Spleen (tissue), 13 donors: ENCODE measurements at places on chromosomes 16 and 17. TPM values are rescaled to one million over a fixed set of nuclear protein-coding genes. Genes with fewer than 3 reads are reported as not detected.

GRCh38 chr17:43578699-43579565, 32.8 kb upstream of the ETV4 start:
- peak; percentile 81 for DNase-seq

- peak; percentile 93 for DNase-seq
Measured at GRCh38 chr16:87636050-87636684, 33.9 kb downstream of the JPH3 start.

The PLEKHH3 gene
- 13.1 TPM for polyA plus RNA-seq

GRCh38 chr17:49935526-49936210, 33.3 kb upstream of the DLX4 start:
- DNase-seq = no peak

- DNase-seq = no peak
Measured at GRCh38 chr16:69348222-69348621, 3.4 kb downstream of the TMED6 start.

The DPEP3 gene
- polyA plus RNA-seq = 0.26 TPM

DNA sequence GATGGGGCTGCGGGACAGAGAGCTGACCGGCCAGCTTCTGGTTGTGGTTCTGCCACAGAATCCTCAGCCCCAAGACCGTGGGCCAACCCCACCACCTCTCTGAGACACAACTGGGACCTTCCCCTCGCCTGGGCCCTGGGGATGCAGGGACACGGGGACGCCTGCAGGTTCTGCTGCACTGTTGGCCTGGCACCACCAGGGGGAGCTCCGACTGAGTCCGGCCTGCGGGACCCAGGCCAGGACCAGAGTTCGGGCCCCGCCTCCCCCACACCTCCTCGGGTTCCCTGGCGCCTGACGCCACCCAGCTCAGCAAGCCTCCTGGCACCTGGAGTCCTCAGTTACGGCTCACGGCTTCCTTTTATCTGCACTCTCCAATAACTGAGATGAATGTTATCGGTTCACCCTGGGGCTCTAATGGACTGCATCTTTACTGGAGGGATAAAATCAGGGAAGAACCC, 27.3 kb downstream of the TBC1D16 start:
- DNase-seq = peak; percentile 93

The GAS2L2 gene
- polyA plus RNA-seq = 0.02 TPM

DNA sequence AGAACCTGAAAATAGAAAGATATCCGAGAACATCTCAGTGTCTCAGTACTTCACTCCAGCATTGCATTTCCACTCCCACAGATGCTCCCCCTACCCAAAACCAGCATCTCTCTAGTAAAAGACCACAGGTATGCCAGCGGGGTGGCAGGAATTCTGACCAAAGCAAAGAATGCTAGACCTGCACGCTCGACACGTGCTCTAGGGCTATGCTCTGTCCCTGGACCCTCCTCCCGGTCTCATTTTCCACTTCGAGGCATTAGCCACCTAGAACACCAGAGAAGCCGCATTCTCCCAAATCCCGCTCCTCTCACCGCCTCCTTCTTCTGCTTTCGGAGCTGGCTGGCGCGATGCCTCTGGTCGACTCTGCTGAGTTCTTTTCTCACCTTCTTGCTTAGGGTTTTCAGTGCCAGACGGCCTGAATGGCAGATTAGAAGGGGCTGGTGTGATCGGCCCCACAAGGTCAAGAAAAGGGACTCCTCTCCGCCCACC, 487 bp downstream of the TSR1 start:
- peak; percentile 72 for DNase-seq

GRCh38 chr17:67198131-67198530, 46.9 kb downstream of the HELZ start:
- DNase-seq = no peak

The NPIPB9 gene
- polyA plus RNA-seq = 0.78 TPM

The GNGT2 gene
- 34.1 TPM for polyA plus RNA-seq

The WNT9B gene
- polyA plus RNA-seq = 0.29 TPM

DNA sequence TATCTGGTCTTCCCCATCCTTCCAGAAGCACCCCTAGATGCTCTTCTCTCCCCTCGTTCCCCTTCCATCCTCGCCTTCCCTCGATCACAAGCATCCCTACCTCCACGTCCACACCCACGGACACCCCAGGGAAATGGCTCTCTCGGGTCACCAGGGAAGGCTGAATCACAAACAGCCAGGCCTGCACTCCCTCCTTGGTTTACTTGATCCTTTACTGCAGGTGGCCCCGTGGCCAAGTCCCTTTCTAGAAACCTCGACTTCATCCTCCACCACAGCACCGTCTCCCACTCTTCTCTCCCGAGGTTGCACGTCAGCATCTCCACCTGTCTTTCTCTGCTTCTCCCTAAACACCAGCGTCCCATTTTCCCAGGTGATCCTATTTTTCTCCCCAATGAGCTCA, 6.5 kb upstream of the RBFOX3 start:
- peak; percentile 33 for DNase-seq

The SKAP1 gene
- polyA plus RNA-seq = 20.5 TPM

The TMC5 gene
- 0.10 TPM for polyA plus RNA-seq

The TBC1D3H gene
- 4.5 TPM for polyA plus RNA-seq

GRCh38 chr17:962670-963069, 16.9 kb downstream of the NXN start:
- no peak for DNase-seq

- no peak for DNase-seq
Measured at GRCh38 chr16:10597187-10597601, 16.8 kb upstream of the EMP2 start.

DNA sequence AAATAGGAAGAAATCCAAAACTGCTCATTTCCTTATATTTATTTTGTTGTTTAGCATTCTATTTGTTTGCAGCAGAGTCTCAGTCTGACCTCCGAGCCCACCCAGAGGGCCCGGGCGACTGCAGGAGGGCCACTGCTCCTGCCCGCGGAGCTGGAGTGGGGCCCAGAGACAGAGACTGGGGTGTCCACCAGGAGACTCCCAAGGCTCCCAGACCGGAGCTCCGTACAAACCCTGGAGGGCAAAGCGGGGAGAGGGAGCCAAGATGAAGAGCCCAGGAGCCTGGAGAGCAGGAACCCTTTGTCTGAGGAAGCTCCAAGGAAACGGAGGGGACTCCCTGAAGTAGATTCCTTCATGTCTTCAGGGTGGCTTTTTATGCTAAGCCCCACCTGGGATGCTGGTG, 57.9 kb downstream of the AXIN2 start:
- DNase-seq = no peak

- DNase-seq = peak; percentile 89
Measured at GRCh38 chr17:10119203-10120108, 79.0 kb downstream of the GAS7 start.

GRCh38 chr17:57783338-57783742, 38.2 kb upstream of the CCDC182 start:
- DNase-seq = peak; percentile 91

- DNase-seq = no peak
Measured at GRCh38 chr16:14505846-14506245, 124.2 kb downstream of the PARN start.

DNA sequence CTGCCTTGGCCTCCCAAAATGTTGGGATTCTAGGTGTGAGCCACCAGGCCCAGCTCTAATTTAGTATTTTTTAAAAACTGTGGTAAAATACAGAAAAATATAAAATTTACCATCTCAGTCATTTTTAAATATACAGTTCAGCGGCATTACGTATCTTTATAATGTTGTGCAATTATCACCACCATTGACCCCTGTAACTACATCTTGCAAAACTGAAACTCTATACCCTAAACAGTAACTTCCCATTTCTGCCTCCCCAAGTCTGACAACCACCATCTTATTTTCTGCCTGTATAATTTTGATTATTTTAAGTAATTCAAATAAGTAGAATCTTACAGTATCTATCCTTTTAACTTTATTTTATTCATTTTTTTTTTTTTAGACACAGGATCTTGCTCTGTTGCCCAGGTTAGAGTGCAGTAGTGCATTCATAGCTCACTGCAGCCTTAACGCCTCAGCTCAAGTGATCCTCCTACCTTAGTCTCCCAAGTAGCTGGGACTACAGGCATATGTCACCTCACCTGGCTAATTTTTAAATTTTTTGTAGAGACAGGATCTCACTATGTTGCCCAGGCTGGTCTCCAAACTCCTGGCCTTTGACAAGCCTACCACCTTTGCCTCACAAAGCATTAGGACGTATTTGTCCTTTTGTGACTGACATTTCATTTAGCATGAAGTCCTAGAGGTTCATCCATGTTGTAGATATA, 10.9 kb upstream of the GGA2 start:
- DNase-seq = no peak

The HLF gene
- polyA plus RNA-seq = 8.5 TPM

- DNase-seq = no peak
Measured at GRCh38 chr17:79785900-79786810, 8.2 kb downstream of the CBX2 start.

The SPN gene
- polyA plus RNA-seq = 3.9 TPM

DNA sequence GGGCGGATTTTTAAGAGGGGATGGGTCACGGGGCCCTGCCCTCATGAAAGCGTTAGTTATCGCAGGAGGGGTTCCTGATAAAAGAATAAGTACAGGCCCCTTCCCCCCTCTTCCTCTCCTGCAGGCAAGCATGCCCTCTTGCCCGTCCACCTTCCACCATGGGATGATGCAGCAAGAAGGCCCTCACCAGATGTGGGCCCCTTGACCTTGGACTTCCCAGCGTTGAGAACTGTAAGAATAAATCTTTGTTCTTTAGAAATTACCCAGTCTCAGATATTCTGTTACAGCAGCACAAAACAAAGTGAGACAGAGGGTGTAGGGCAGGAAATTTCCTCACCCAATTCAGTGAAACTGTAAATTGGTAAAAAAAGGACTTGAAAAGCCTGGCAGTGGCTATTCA, 27.8 kb upstream of the LCMT1 start:
- DNase-seq = no peak

The MYL11 gene
- polyA plus RNA-seq = 2.8 TPM

DNA sequence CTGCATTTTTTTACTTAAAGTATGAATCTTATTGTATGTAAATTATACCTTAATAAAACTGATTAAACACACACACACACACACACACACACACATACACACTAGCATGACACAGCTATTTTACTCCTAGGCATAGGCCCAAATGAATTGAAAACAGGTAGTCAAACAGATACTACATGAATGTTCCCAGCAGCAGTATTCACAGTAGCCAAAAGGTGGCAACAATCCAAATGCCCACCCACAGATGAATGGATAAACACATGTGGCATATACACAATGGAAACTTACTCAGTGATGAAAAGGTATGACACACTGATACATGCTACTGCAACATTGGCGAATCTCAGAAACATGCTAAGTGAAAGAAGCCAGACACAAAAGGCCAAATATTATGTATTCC, 223.5 kb downstream of the CYB561 start:
- DNase-seq = no peak

GRCh38 chr16:15759070-15759469, 97.8 kb downstream of the MYH11 start:
- no peak for DNase-seq

DNA sequence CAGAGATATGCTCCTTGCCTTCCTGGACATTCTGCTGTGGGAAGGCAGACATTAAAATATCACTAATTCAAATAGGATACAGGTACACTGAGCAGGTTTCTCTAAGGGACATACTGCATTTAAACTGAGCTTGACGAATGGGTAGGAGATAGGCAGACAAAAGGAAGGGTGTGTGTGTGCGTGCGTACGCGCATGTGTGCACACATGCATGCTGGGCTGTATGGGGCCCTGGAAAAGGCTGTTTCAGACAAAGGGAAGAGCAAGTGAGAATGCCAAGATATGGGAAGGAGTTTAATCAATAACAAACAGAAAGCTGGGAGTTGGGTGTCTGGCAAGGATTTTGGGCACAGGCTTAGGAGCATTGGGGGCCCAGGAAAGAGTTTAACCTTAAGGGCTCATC, 196.2 kb downstream of the PRKCA start:
- no peak for DNase-seq

- no peak for DNase-seq
Measured at GRCh38 chr16:83717308-83717707, 90.5 kb upstream of the HSBP1 start.

- DNase-seq = no peak
Measured at GRCh38 chr17:45130681-45131615, 1.4 kb downstream of the PLCD3 start.

GRCh38 chr17:82219083-82219482, 6.4 kb upstream of the CCDC57 start:
- DNase-seq = peak; percentile 80

GRCh38 chr17:4947411-4948165, 742 bp downstream of the PFN1 start:
- DNase-seq = peak; percentile 96

- DNase-seq = peak; percentile 88
Measured at GRCh38 chr17:77959126-77959925, 823 bp downstream of the TNRC6C start.

GRCh38 chr16:88634994-88635670, 3.2 kb upstream of the IL17C start:
- peak; percentile 82 for DNase-seq

The NLGN2 gene
- polyA plus RNA-seq = 2.2 TPM

DNA sequence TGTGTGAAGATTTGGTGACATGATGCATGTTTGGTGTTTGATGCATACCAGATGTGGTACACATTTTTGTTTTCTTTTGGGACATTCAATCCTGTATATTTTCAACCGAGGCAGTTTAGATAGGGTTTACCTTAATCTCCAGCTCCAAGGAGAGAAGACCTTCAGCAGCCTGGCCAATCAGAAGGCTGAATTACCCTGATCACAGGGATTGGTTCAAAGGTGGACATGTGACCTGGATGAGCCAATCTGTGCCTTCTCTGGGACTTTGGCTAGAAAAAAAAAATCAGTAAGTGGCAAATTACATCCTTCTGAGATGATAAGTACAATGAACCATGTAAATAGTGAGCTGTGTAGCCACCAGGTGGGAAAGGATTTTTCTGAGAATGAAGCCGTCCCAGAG, 205.1 kb downstream of the SHISA9 start:
- no peak for DNase-seq

The IL34 gene
- polyA plus RNA-seq = 20.3 TPM

GRCh38 chr17:83053021-83053681, 26.3 kb upstream of the METRNL start:
- DNase-seq = peak; percentile 83

DNA sequence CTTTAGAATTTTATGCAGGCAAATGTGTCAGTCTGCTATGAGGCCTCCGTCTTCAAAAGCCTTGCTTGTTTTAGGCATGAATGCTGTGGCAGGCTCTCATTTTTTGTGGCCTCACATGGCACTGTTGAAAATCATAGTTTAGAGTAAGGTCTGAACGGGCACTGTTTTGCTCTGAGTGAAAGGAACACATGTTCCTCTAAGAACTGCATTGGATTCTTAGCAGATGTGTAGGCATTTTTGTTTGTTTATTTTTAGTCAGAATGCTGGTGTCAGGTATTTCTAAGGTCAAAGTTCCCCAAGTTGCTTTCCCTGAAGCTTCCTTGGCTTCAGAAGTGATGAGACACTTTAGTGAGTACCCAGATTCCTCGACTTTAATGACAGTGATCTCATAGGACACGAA, 173.7 kb downstream of the HS3ST3B1 start:
- no peak for DNase-seq

DNA sequence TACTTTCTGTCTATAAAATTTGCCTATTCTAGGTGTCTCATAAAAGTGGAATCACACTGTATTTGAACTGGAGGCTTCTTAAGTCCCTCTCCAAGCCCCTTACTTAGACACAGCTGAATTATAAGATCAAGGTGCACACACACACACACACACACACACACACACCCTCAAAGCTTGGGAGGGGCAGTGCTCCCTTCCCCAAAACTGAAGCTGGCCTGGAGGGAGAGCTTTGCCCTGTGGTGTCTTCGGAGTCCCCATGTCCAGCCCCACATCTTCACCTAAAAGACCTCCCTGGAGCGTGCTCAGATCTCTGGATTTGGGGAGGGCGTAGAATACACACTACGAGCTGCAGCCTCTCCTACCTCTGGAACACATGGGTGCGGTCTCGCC, 828 bp downstream of the EMP2 start:
- no peak for DNase-seq

GRCh38 chr17:29905086-29905878, 24.7 kb downstream of the SSH2 start:
- DNase-seq = no peak

The FNDC8 gene
- polyA plus RNA-seq = 0.10 TPM
